ENCODE measurements at places on chromosomes 5 and 9. TPM values are rescaled to one million over a fixed set of nuclear protein-coding genes. Genes with fewer than 3 reads are reported as not detected.

DNA sequence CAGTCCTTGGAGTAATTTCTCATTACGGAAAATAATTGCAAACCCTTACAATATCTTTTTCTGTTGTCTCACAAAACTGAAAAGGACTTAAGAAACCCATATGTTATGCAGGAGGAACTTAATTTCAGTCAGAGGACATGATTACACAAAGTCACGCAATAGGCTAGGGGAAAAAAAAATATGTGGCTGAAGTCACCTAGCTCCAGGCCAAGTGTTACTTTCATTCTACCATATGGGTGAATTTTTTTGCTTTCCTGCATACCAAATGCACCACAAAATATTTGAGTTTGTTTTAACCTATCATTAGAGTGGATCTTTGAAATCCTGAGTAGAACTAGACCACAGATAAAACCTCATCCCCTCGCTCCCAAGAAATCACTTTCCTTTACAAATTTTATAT is 523.5 kb downstream of the CAAP1 start:
- DNase-seq: no peak

GRCh38 chr5:144638787-144639186 is 468.1 kb downstream of the KCTD16 start:
- no peak for DNase-seq

DNA sequence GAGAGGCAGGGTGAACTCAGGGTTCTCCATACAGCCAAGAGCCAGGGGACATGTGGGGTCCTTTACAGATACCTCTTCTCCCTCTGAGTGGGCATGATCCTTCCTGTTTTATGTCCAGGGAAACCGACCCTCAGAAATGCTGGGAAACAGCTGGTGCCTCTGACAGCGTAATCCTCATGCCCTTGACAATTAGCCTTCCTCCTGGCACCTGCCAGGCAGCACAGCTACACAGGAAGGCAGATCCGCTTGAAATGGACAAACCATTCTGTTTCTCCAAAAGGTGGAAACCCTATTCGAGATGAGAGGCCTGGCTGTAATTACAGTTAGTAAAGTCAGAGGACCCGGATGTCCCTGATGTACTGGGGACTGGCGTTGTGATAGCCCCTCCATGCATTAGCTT is 7.2 kb downstream of the ERGIC1 start:
- DNase-seq: no peak

DNA sequence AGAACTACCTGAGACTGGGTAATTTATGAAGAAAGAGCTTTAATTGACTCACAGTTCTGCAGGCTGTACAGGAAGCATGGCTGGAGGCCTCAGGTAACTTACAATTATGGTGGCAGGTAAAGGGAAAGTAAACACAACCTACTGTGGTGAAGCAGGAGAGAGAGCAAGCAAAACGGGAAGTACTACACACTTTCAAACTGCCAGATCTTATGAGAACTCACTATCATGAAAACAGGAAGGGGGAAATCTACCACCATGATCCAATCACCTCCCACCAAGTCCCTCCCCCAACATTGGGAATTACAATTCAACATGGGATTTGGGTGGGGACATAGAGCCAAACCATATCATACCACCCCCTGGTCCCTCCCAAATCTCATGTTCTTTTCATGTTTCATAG is 58.7 kb upstream of the GPR151 start:
- DNase-seq: no peak

DNA sequence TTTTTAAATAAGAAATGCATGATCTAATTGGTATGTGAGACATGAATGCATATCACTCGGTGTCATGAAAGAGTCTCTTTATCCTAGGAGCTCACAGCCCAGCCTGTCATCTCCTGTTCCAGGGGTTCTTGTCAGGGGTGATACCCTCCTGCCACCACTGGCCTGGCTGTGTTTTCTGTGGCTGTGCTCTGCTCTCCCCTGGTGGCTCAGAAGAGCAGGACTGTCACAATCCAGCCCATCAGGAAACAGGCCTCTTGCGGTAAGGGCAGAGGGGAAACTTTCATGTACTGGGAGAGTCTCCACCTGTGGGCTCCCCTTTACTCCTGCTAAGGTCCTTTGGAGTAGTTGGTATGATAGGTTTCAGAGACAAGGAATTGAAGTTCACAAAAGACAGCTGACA is 240.2 kb upstream of the GLRA1 start:
- DNase-seq: no peak

DNA sequence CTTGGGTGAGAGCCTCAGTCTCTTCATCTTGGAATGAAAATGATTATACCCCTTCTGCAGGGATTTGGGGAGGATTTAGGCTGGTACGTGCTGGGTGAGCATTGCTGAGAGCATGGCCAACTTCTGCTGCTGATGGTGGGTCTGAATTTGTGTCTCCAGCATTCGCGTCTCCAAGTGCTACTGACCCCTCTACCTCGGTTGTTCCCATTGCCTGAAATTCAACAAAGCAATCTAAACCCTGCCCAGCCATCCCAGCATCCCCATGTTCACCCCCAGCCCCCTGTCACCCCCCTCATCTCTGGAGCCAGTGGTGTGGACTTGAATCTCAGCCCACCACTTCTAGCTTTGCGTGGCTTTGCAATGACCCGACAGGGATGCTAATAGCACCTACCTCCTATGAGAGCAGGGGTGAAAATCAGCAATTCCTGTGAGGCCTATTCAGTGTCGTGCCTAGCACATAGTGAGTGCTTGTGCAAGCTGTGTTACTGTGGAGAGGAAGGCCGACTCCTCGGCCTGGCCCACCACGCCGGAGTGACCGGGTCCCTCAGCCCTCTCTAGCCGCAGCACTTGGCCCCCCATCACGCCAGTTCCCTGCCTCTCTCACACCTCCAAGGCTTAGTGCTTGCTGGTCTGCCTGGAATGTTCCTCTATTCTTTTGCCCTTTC is 43.4 kb upstream of the SH3PXD2B start:
- no peak for DNase-seq

DNA sequence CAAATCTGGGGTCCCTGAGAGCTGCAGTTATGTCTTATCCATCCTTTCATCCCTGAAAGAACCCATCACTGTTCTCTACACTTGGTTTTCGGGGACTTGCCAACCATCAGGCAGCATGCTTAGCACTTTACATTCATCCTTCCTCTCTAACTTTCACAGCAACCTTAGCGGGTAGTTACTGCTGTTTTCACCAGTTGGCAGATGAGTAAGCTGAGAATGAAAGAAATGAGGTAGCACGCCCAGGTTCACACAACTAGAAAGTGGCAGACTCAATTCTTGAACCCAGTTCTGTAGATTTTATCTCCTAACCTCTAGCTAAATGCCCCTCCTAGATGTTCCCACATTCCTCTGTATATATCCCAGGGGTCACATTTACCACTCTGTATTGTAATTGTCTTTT is 342.0 kb upstream of the WWC1 start:
- DNase-seq: no peak

Gene ZNF879
- polyA plus RNA-seq: 9.9 TPM

Gene DMGDH
- polyA plus RNA-seq: 28.4 TPM

Gene TXNDC8
- polyA plus RNA-seq: not detected

Gene EQTN
- polyA plus RNA-seq: 0.36 TPM

Gene C9orf43
- 0.69 TPM for polyA plus RNA-seq

All from right renal cortex interstitium (tissue), 3 donors.